Amygdala (tissue), 56 donors: ENCODE measurements at places on chromosomes 6 and 20.

DNA sequence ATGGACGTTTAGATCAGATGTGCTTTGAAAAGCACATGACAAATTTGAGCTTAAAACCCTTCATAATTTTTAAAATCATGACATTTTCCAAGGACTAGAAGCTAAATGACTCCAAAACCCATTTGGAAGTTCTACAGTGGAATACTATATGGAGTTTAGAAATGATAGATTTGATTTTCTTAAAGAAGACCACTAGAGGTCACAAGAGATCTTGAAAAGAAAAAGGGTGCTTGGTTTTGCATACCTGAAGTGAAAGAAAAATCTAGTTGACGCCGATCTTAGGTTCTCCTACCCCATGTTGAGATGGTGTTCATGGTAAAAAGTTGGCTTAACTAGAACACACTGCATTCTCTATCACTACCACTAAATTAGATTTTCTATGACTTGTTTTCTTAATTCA is 31.5 kb downstream of the CFAP61 start:
- no peak for DNase-seq

DNA sequence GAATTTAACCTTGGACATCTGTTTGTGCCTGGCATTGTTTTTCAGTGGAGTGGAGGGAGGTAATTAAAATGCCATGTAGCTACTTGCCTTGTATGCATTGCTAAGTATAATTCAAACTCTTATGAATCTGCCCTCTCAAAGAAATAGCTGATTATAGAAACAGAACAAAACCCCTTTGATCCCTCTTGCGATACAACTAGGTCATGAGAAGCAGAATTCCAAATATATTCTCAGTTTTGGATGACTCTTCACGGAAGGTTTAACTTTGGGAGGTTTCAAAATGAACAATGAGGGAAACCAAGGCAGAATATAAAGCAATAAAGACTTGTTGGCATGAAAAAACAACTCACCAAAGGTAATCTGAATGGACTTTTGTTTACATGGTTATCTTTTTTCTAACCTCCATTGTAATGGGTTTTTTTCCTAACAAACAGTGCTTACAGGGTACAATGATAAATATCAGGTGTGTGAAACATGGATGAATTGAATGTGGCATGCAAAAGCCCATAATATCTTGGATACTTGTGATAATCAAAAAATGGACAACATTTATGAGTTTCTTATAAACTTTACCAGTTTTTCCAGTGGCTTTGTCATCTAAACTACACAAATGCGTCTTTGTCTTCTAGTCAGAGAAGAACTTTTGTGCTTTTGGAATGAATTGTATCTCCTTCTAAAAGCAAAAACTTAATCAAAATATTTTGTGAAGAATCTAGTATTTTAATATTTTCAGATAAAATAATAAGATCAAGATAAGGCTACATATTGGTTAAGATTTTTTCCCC is 15.7 kb upstream of the HEY2 start:
- no peak for DNase-seq

- DNase-seq, result no peak
Measured at GRCh38 chr6:25064006-25064405, 128.2 kb upstream of the RIPOR2 start.

DNA sequence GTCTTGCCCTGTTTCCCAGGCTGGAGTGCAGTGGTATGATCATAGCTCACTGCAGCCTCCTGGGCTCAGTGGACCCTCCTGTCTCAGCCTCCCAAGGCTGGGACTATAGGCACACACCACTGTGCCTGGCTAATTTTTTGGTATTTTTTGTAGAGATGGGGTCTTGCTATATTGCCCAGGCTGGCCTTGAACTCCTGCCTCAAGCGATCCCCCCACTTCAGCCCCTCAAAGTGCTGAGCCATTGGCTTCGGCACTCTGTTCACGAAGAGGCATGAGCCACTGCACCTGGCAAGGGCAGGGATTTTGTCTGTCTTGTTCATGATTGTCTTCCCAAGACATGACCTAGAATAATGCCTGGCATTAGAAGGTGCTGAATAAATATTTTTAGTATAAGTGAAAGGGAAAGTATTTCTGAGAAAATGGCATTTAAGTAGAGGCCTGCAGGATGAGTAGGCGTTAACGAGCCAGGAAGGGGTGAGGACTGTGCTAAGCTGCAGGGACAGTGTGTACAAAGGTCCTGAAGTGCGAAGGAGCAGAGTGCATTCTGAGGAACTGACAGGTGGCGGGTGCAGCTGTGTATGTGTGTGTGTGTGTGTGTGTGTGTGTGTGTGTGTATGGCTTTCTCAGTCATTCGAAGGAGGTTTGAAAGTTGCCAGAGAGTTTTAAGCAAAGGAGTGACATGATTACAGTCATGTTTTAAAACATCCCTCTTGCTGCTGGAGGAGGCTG is 43.0 kb downstream of the VEGFA start:
- no peak for DNase-seq

DNA sequence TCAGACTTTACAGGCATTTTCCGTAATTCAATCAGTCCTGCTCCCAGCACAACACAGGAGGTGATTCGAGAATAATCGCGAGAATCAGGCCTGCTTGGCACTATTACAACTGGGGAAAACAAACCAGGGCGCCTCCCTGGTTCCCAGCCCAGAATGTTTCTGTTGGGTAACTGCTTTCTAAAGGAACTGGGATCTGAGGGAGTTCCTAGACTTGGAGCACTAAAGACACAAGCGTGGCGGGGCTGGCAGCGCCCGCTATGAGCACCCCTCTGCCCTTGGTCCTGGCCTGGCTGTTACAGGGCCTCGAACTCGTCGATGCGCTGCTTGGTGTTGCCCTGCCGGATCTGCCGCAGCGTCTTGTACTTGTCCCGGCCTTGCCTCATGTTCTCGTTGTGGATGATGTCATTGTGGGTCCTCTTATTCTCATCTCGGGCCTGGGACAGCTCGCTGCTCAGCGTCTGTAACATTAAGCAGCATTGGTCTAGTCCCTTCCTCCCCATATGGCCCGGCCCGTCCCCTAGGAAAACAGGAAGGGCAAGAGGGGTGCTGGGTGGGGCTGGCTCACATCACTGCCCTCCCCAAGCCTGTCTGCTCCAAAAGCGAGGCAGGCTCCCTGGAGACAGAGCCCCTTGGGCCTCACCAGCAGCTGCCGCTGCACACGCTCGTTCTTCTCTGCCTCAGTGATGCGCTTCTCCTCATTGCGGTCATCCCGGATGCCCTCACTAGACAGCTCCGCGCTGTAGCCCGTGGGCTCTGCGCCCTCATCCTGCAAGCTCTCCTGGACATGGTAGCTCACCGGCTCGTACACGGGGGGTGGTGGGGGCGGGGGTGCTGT is 52.3 kb downstream of the EZR start:
- DNase-seq, result peak; percentile 56

GRCh38 chr20:61726979-61727378 is 338.7 kb downstream of the TAF4 start:
- no peak for DNase-seq

DNA sequence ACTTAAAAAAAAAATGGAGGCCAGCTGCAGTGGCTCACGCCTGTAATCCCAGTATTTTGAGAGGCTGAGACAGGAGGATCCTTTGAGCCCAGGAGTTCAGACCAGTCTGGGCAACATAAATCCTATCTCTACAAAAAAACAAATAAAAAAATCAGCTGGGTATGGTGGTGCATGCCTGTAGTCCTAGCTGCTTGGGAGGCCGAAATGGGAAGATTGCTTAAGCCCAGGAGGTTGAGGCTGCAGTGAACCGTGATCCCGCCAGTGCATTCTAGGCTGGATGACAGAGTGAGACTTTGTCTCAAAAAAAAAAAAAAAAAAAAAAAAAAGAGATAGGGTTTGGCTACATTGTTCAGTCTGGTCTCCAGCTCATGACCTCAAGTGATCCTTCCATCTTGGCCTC is 29.7 kb downstream of the MYO6 start:
- no peak for DNase-seq

GRCh38 chr6:31734247-31734820 is 2.0 kb downstream of the CLIC1 start:
- no peak for DNase-seq

DNA sequence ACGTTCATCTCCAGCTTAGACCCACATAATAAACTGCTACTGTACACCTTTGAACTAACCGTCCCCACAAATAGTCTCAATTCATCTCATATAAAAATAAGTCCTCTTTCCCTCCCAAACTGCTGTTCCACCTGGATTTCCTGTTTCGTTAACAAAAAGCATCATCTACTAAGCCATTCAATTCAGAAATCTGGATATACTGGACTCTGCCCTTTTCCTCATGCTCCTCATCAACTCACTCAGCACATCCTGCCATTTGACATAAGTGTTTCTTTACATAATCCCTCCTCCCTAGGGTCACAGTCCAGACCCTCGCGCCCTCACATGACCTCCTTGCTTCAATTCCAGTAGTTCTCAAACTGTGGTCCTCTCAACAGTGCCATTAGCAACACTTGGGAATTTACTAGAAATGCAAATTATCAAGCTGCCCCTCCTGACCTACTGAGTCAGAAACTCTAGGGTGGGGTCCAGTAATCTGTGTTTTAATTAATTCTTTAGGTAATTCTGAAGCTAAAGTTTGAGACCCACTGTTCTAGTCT is 4.5 kb downstream of the MKKS start:
- DNase-seq, result no peak

- no peak for DNase-seq
Measured at GRCh38 chr6:1504465-1504864, 105.2 kb upstream of the FOXC1 start.

- DNase-seq, result no peak
Measured at GRCh38 chr6:86500035-86500434, 437.3 kb upstream of the HTR1E start.

DNA sequence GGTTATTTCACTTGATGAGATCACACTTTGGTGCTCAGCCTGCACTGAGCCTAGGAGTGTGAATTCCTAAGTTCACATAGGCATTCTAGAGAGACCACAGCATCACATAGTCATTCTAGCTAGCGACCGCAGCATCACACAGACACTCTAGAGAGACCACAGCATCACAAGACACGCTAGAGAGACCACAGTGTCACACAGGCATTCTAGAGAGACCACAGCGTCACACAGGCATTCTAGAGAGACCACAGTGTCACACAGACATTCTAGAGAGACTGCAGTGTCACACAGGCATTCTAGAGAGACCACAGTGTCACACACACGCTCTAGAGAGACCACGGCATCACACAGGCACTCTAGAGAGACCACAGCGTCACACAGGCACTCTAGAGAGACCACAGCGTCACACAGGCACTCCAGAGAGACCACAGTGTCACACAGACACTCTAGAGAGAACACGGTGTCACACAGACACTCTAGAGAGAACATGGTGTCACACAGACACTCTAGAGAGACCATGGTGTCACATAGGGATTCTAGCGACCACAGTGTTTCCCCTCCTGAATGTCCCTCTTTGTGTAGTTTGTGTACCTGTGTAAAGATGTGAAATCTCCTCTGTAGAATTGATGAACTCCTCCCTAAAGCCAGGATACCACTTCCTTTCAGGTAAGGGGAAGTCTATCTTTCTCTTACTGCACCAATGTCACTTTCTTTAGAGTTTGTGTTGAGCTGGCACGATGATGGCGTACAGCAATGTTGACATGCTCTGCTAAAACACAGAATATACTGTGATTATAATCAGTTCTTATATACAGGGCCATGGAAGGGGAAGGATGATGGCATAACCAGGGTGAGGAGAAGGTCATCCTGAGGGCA is 169.4 kb downstream of the ZDHHC14 start:
- no peak for DNase-seq

GRCh38 chr6:78462728-78463127 is 404.6 kb upstream of the IRAK1BP1 start:
- DNase-seq, result no peak

- DNase-seq, result no peak
Measured at GRCh38 chr6:39706819-39707335, 18.3 kb downstream of the KIF6 start.

GRCh38 chr6:14732844-14733757 is 512.8 kb upstream of the JARID2 start:
- DNase-seq, result no peak

GRCh38 chr6:80454661-80455365 is 348.3 kb downstream of the BCKDHB start:
- no peak for DNase-seq

DNA sequence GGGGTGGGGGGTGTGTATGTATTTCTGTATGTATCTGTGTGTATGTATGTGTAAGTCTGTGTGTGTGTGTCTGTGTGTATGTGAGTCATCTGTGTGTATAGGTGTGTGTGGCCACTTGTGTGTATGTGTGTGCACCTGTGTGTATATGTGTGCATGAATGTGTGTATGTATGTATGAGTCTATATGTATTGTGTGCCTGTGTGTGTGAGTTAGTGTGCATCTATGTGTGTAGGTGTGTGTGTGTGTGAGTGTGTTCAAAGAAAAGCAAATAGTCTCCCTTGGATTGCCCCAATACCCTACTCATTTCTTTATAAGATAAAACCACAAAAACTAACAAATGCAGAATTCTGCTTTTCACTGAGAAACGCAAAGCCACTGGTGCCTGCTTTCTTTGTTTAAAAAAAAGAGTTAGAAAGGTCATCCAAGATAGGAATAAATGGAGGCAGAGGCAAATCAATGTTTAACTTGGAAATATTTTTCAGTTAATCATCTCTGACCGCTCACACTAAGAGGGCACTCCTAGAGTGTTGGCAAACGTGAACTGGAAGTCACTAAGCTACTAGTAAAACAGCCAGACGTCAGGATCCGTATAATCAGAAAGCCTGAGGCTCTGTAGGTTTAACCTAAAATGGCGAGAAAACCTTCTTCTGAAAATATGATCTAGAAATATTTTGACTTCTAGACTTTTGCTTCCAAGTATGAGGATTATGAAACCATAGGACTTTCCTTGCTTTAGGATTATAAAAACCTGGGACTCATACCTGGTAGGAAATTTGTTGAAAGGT is 37.4 kb upstream of the JAG1 start:
- no peak for DNase-seq

GRCh38 chr6:37525460-37526357 is 26.0 kb upstream of the CCDC167 start:
- DNase-seq, result no peak

- no peak for DNase-seq
Measured at GRCh38 chr6:169990095-169991030, 238.9 kb downstream of the ERMARD start.
